ENCODE measurements at places on chromosomes 1 and 21. TPM values are rescaled to one million over a fixed set of nuclear protein-coding genes. Genes with fewer than 3 reads are reported as not detected.

DNA sequence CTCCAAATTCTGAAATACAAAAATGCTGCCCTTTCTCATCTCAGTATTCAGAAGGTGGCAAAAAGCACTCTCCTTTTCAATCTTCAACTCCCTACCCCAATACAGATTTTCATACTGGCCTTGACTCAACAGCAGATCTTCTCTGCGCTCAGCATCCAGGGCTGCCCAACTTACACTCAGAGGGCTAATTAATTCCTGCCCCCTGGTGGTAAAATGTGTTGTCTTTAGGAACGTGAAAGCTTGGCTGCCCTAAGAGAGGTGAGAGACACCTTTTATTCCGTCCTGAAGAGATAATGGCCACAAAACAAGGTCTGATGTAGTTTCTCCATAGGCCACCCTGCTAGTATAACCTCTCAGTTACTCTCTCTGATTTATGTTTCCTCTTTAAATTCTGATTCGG, 25.0 kb downstream of the KRTAP24-1 start:
- DNase-seq: no peak

- no peak for DNase-seq
Measured at GRCh38 chr21:42505090-42505726, 8.4 kb upstream of the SLC37A1 start.

XKR8 gene
- 12.4 TPM for polyA plus RNA-seq

DNA sequence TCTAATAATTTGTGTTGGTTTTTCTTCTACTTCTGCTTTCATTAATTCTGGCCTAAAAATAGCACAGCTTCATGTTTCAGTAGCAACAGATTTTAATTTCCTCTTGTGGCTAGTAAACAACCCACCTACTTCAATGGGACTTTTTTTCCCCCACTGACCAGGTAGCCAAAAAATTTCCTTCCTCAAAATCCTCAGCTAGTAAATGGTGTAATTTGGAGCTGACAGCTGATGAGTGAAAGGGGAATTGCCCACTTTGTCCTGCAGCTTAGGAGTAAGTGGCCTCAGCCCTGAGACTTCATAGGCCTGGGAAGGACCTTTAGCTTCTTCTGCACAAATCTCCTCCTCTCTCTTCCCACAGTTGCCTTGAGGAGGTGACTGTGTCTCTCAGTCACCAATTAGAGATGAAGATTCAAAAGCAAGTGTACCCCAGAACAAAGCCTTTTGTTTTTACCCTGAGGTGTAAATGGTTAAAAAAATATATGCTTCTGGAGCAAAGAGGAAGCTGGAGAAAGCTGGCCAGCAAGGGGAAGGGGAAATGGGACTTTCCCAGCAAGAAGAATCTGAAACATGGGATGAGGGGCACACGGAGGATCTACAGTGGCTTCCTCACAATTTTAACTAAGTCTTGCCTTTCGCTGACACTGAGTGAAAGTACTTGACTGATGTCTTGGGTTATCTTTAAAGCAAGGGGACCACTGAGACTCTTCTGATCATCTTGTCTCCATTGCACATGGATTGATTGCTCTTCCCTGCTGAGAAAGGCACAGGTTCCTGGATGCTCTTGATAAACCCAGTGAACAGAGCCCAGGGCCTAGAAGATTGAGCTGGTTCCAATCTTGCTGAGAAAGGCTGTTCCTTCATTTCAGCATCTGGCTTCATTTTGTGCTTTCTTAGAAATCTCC, 35.8 kb upstream of the VCAM1 start:
- DNase-seq: no peak

GRCh38 chr21:42007356-42007940, 2.7 kb downstream of the ZBTB21 start:
- no peak for DNase-seq

CTSE gene
- 0.20 TPM for polyA plus RNA-seq

GRCh38 chr21:45251635-45252447, 35.9 kb downstream of the POFUT2 start:
- no peak for DNase-seq

- no peak for DNase-seq
Measured at GRCh38 chr21:46116189-46116775, 18.4 kb downstream of the COL6A2 start.

- DNase-seq: no peak
Measured at GRCh38 chr1:84135341-84135740, 8.7 kb upstream of the PRKACB start.

DNA sequence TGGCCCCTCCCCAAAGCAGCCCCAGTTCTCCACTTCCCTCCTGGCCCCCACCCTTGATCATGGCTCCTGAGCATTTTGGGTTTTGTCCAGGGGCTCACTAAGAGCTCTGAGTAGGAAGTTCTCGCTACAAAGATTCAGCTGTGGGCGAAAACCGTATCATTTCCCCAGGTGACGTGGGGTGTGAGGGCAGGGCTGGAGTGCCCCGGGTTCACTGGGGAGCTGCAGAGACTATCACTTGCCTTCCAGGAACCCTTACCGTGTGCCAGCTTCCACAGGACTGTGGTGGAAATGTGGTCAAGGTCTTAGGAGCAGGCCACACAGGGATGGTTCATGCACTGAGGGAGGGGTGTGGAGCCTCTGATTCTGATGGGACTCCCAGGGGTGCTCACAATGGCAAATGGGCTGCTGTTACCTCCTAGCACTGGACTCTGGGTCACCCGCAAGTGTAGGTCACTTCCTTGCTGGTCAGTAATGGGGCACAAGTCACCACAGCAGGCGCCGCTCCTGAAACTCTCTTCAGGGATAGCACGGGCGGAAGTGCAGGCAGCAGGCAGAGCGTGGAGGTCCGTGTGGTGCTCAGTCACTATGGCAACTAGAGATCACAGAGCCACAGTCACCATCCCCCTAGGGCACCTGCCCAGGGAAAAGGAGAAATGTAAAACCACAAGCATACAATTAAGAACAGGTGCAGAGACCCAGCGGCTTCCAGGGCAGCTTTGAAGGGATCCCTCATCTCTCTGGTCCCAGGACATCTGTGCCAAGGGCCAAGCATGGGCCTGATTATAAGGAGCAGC, 35.4 kb downstream of the RSPH1 start:
- DNase-seq: no peak

Data from left renal cortex interstitium (tissue), 4 donors.